ENCODE measurements at places on chromosomes 5 and 9.

DNA sequence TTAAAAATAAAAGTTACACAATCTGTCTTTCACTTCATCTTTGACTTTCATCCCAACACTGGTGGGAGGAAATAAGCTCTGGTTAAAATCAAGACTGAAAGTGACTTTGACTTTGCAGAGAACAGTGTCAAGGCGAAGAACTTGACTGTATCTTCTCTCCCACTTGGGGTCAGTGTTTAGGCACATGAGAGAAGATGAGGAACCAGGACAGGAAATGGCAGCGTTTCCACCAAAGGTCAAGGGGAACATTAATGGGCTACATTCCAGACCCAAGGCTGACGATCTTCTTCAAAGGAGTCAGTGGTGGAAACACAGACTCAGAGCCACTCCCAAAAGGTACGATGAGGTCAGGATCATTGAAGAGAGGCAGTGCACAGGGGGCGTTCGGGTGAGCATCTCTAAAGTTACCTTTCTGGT is 409.5 kb downstream of the ARHGEF28 start:
- peak; percentile 53 for DNase-seq

DNA sequence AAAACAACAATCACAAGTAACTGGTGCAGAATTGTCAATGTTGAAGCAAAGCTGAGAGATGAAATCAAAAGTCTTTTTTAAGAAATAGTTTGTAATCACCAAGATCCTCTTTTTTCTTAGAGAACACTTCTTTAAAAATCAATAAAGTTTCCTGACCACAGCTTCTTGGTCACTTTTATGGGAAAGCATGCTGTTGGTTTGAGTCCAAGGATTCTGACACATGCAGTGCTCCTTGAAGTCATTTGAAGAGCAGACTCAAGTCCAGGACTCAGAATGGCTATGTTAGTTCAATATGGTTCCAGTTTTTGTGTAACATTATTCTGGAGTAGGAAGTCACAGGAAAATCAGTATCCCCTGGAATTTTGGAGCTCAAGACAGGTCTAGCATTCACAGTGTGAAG is 480.6 kb downstream of the NR2F1-AS1 start:
- no peak for DNase-seq

GRCh38 chr9:95696701-95697100 is 178.8 kb upstream of the ERCC6L2 start:
- DNase-seq: no peak

DNA sequence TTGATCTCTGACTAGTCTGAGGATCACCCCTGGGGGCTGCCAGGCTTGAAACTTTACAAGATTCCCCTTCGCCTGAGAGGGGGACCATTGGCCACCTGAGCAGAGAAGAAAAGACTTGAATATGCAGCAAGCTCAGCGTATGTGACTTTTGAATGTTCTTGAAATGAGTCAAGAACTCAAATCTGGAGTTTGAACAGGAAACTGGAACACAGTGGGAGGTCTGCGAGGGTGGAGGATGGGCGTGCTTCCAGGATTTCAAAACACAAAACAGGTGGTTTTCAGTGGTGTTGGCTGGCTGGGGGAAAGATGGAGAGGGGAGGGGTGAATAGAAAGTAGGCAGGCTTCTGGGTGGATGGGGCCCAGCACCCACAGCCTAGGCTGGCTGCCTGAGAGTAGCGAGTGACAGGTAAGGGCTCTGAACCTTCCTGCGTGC is 40.6 kb downstream of the TMEM174 start:
- peak; percentile 4 for DNase-seq

DNA sequence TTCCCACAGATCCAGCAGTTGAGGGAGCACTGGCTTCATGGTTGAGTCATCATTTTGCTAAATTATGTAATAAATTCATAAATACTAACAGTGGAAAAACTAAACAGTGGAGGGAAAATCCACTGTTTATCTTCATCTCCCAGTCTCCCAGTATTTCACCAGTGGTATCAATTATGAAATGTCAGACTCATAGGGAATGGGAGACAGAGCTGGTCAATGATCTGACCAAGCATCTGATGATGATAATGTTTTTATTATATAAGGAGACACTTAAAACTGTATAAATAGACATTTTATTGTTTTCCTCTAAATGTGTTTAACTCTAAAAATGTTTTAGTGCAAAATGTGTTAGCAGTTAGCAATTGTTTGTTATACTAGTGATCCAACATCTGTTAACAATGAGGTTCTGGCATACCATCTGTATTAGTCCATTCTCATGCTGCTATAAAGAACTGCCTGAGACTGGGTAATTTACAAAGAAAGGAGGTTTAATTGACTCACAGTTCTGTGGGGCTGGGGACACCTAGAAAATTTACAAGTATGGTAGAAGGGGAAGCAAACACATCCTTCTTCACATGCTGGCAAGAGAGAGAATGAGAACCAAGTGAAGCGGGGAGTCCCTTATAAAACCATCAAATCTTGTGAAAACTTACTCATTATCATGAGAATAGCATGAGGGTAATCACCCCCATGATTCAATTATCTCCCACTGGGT is 11.8 kb upstream of the REEP5 start:
- no peak for DNase-seq

Measured in COR-L47 (cell line).